ENCODE measurements at places on chromosomes 11 and 22.

- no peak for DNase-seq
Measured at GRCh38 chr22:26981541-26981940, 324.2 kb downstream of the MIAT start.

- no peak for DNase-seq
Measured at GRCh38 chr22:17638182-17638431, 450 bp upstream of the BCL2L13 start.

DNA sequence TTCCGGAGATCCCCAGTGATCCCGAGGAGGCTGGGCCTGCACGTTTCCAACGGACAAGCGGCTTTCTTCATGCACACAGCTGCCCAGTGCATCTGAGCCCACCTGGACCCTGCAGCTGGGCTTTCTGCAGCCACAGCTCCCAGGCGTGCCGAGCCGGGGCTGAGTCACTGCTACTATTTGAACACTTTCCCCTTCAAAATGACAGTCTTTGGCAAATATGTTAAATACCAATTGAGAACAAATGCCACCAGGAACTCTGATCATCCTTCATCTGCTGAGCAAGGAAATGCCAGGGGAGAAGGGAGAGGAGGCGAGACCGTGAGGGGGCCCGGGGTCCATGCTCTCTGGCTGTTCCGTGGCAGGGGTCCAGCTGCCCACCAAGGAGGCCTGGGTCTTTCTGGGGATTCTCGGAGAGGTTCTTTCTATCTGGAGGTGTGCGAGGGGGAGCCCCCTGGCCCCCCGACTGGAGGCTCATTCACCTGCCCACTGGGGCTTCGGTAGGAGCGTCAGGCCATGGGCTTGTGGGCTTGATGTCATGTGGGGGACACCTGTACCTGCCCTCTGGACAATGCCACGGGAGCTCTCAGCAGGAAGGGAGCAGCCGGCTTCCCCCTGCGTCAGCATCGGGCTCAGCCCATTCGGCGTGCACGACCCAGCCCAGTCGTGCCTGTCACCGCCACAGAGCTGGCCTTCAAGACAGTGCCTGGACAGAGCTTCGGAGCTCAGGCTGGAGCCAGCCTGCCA is 159.6 kb downstream of the CTTN start:
- DNase-seq = no peak

- no peak for DNase-seq
Measured at GRCh38 chr11:27348340-27348873, 14.6 kb downstream of the CCDC34 start.

GRCh38 chr11:67389477-67389876 is 2.3 kb upstream of the RAD9A start:
- DNase-seq = no peak

Data from NCI-H460 (cell line).